ENCODE measurements at places on chromosomes 11 and 22.
A peak's percentile ranks its signal among the peaks of the same experiment; 100 is the strongest.

DNA sequence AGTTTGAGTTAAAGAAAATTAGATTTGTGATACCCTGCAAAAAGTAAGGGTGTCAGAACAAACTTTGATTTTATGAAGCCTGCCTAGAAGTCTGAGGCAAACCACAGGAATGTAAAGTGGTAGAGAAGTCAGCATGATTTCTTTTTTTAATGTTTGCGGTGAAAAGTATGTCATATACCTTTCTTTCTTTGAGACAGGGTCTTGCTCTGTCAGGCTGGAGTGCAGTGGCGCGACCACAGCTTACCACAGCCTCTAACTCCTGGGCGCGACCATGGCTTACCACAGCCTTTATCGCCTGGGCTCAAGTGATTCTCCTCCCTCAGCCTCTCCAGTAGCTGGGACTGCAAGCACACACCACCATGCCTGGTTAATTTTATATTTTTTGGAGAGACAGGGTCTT, 4.7 kb downstream of the API5 start:
- DNase-seq = no peak

DNA sequence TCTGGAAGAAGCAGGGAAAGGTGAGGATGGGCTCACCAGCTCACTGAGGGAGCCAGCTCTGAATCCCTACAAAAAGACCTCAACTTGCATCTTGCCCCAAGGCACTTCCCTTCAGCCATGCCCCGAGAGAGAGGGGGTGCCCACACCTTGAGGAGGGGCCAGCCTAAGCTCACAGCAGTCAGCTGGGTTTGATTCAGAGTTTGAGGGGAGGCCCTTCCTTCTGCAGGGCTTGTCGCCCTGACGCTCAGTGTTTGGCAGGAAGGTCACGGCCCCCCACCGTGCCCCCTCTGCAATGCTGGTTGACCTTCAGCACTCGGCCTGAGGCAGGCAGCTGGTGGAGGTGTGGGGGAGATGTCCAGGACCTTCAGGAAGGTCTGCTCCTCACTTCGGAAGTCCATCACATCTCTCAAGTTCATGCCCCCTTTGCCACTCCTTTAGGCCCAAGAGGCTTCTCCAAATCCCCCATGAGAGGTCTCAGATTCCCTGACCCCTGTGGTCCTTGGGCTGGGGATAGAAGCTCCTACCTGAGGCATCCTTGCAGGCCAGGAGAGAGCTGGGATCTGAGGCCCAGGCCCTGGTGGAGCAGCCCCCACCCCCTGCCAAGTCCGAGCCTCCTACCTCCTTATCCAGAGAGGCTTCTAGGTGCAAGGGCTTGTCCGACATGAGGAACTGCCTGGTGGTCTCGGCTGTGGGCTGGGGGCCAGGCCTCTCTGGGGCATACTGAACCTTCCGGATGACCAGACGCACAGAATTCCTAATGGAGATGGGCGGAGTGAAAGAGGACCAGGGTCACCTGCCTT, 37.6 kb downstream of the TPBGL start:
- DNase-seq = peak; percentile 56

- DNase-seq = peak; percentile 53
Measured at GRCh38 chr11:125079878-125080530, 16.9 kb downstream of the SLC37A2 start.

DNA sequence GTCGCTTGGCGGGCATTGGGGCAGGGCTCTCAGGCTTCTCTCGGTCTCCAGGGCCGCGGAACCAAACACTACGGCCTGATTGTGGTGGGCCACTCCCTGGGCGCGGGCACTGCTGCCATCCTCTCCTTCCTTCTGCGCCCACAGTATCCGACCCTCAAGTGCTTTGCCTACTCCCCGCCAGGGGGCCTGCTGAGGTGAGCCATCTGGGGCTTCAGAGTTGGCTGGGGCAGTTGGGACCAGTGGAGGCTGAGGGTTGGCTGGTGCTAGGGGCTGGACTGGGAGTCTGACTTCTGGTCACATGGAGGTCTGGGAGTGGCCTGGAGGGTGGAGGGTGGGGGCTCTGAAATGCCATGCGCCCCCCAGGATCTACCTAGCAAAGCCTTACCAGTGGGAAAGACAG, 15.3 kb upstream of the MYRF start:
- DNase-seq = no peak

GRCh38 chr11:36377759-36378564, 81.9 kb downstream of the PRR5L start:
- DNase-seq = no peak

DNA sequence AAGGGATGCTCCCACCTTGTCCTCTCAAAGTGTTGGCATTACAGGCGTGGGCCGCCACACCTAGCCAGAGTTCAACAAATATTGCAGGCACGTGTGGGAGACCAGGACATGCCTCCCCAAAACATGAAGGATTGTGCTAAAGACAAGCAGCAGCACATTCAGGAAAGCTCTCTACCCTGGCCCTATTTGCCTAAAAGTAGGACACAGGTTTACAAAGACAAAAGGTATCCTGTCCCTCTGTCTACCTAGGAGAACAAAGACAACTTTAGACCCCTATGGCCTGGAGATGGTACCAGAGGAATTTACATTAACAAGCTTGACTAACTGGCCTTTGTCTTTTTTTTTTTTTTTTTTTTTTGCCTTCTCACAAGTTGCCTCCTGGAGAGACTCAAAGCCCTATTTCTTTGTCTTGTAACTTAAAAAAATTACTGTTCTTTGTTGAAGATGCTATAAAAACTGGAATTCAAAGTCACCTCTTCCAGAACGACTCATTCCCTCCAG, 859 bp upstream of the ACCS start:
- no peak for DNase-seq

DNA sequence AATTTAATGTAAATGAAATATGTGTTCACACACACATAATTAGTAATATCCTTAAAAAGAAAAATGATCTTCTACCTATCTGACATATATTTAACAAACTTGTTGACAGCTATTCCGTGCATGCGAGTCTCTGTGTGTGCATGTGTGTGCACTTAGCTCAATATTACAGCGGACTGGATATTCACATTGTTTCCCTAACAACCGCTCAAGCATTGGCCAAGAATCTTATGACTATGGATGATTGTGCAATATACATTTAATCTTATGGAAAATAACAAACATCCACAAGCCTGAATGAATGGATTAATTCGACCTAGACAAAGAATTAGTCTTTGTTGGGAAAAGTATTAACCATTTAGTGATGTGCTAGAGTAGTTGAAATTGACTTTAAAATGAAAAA, 1078.6 kb downstream of the LRRC4C start:
- DNase-seq = no peak

Measured in upper lobe of right lung (tissue), 1 donor.